GM23338 (cell line): ENCODE measurements at places on chromosomes 5 and 9. TPM values are rescaled to one million over a fixed set of nuclear protein-coding genes. Genes with fewer than 3 reads are reported as not detected.

DNA sequence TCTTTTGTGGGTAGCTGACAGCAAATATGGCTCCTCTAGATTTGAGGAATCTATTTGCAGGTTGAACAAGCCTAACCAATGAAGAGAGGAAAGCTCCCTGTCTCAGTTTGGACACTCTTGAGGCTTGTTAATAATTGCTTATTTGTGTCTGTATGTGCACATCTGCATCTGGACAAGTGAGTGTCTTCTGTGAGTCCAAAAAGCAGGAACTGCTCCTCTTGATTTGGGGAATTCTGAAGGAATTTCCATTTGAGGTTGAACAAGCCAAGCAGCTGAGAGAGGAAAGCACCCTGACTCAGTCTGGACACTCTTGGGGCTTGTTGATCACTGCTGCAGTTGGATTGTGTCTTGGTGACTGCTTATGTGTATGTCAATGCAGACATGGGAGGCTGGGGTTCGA lies 211.6 kb downstream of the DTWD2 start:
- DNase-seq, result no peak

GRCh38 chr5:4584982-4585381 lies 555.1 kb upstream of the ADAMTS16 start:
- no peak for DNase-seq

ACSL6 gene
- total RNA-seq, result 3.6 and 4.6 TPM in 2 replicates

DNA sequence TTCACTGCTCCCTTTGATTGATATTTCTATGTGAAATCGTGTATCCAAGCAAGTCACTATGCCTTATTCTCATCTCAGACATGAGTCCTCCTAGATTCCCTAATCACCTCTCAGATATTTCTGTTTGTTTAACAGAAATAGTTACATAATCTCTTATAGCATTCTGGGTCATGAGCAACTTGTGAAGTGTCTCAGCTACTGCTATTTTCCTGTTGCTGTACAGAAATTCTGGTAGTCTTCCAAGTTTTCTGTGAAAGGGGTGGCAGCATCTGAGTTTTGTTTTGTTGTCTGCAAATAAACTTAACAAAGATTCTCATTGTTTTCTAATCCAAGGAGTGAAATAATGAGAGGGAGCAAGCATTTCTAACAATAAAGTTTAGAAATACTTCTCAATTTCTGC lies 256.9 kb upstream of the ST8SIA4 start:
- no peak for DNase-seq

DNA sequence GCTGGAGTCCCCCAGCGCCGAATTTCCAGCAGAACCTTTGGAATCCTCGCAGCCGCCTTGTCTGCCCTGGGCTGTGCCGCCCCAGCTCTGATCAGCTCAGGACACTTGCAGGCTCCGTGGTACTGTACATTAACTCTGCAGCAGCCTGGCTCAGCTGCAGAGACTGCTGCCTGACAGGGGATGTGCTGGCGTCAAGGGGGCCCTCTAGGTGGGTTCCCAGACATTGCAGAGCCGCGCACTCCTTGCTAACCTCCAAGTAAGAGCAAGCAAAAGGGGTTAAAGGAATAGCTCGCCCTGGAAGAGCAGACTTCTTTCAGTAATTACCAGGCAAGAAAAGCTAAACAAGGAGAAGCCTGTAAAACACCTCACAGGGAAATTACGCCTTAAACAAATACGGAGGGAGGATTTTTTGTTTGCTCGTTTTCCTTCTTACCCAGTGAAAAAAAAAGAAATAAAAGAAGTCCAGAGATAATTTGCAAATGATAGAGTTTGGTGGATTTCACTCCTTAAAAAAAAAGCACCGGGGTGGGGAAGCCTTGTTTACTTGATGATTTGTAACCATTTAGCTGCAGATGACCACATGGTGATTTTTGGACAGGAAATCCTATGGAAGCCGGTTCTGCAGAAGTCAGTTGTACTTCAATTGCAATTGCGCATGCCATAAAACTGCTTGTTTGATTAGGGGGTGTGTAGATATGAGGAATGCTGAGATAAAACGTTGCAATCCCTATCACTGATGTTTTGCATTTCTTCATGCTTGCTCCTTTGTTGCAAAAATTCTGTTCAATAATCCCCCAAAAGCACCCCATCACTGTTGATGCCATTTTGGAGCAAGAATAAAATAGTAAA lies 305.8 kb downstream of the PDE4D start:
- peak; percentile 88 for DNase-seq

DNA sequence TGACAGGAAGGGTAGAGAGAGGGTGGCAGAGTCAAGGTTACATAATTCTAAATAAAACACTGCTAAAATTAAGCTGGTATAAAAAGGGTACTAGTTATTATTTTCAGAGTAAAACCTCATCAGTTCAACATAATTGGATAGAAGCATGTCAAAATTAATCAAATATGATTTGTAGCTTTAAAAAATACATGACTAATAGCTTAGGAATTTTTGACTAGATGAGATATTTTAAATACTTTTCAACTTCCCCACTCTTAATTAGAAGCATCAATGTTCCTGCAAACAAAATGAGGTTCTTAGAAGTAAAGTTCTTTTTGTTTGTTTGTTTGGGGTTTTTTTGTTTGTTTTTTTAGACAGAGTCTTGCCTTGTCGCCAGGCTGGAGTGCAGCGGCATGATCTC lies 29.1 kb downstream of the HTR4 start:
- DNase-seq, result no peak

- DNase-seq, result no peak
These were observed 10.3 kb downstream of the CETN3 start for GRCh38 chr5:90399251-90399650.

ADAMTS16 gene
- total RNA-seq, result 14.3 and 15.4 TPM in 2 replicates

GRCh38 chr5:157245886-157246285 lies 20.0 kb upstream of the CYFIP2 start:
- DNase-seq, result no peak

GRCh38 chr5:91179018-91179417 lies 204.1 kb downstream of the ARRDC3 start:
- no peak for DNase-seq

SPEF2 gene
- total RNA-seq, result 0.17 and 7.4 TPM in 2 replicates

CDH9 gene
- total RNA-seq, result 0.31 TPM in 1 of 2 replicates, not detected in the other

GRCh38 chr9:101427957-101428655 lies 7.5 kb downstream of the ALDOB start:
- no peak for DNase-seq

DNA sequence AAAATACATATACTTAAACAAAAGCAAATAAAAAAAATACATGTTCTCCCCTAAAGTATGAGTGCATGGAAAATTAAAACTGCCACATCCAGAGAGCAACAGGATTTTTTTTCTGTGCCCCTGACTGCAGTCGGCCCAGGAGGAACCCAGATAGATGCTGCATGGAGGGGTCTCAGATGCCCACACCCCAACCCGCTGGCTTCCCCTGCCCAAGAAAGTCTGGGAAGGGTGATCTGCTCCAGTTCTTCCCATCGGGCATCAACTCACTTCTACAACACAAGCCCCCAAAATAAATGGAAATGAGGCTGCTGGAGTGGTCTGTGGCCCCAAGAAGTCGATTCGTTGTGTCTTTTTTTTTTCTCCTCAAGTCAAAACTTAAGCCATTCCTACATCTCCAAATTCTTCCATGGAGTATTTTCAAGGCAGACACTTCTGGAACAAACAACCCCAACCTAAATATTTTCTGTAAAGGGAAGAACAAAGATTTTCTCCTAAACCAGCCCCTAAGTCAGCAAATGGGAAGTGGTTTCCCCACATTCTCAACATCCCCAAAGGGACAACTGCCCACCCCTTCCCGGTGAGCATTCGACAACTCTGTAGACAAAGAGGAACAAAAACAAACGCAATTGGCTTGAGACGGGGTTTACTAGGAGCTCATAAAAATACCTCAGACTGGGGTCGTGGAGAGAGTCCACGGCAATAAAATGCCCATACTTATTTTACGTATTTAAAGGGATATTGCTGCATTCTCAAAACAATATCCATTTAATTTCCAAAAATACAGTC lies 46.7 kb downstream of the ROR2 start:
- DNase-seq, result no peak

DNA sequence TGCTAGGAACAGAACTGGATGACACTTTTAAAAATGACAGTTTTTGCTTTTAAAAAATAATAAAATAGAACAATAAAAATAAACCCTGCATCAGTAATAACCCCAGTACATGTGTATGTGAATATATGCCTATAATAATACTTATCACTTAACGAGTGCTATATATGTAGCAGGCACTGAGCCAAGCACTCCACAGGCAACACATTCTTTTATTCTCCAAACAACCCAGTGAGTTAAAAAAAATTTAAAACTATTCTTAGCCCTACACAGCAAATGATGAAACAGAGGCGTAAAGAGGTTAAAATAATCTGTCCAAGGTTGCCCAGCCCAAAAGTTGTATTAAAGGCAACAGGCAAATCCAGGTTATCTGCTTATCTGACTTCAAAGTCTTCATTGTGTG lies 124.5 kb upstream of the SMIM23 start:
- DNase-seq, result no peak

GRCh38 chr9:131624636-131625507 lies 79.5 kb downstream of the PRRT1B start:
- DNase-seq, result no peak

MEIKIN gene
- not detected in 2 replicates for total RNA-seq

GRCh38 chr9:116837018-116837989 lies 150.2 kb downstream of the TRIM32 start:
- DNase-seq, result peak; percentile 28

DNA sequence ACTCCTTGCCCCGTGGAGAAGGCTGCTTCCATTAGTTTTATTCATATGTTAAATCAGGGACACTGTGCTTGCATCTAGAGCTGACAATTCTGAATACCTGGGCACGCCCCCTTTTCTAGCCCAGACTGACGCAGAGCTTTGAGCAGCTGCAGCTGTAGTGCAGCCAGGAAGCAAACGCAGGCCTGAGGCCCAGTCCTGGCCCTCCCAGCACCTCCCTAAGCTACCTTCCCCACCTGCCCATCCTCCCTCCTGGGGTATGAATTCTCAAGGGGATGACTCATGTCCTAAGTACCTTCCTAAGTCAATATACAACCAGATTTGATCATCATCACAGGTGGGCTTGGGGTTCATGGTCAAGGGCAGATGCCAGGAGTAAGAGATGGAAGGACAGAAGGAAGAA lies 3.5 kb downstream of the PHF19 start:
- DNase-seq, result peak; percentile 97

ZCCHC9 gene
- 30.4 and 31.1 TPM in 2 replicates for total RNA-seq

DPH7 gene
- 53.7 and 68.8 TPM in 2 replicates for total RNA-seq

CMYA5 gene
- total RNA-seq, result 0.49 and 1.2 TPM in 2 replicates

ST8SIA4 gene
- 0.28 and 1.3 TPM in 2 replicates for total RNA-seq

- DNase-seq, result no peak
These were observed 156.4 kb downstream of the EFNA5 start for GRCh38 chr5:107514305-107514704.

BTNL8 gene
- 0.85 TPM in 1 of 2 replicates, not detected in the other for total RNA-seq

DNA sequence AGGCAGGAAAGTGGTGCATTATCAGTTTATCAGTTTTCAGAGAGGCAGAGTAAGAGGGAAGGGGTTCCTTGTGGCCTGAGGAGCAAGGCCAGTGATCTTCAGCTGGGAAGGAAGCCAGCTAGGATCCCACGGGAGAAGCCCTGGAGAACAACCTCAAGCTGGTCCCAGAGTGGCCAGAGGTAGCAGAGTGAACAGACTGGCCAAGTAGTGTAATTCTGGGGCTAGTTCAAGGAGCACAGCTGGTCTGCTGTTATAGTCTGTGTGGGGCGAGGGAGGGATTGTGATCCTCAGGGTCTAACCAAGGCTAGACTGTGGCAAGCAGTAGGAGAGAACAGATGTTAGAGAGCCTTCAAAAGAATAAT lies 164.6 kb downstream of the CARTPT start:
- DNase-seq, result no peak

DNA sequence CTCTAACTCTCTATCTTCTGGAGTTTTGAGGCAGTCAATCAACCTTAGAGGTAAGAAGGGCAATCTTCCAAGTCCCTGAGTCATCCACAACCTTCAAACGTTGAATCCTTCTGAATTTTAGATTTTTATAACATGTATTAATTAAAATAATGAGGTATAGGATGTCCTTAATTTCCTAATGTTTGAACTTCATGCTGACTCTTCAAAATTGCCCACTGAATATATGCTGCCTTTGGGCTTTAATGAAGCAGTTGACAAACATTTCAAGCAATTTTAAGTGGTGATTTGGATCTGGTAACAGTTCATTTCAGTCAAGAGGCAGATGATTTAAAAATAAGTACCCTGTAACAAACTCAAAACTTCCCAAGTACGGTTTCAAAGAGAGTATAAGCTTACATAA lies 26.0 kb downstream of the ERP44 start:
- DNase-seq, result no peak

DNA sequence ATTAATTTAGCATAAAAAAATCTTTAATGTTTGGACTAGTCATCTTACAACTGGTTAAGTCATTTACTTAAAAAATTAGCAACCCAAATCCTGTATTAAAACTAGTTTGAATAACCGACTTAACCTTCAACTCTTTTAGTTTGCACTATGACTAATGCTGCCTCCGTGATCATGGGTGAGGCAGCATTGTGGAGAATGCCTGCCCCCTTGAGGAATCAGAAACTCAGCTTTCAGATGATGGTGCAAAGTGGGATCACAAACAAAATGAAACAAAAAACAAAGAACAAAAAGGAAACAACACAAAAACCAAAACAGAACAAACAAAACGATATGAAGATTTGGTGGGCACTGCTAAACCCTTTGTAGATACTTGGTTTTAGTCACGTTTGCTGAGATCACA lies 127.0 kb upstream of the PALM2AKAP2 start:
- DNase-seq, result peak; percentile 53

PCDHGC5 gene
- total RNA-seq, result 0.54 and 1.5 TPM in 2 replicates

- no peak for DNase-seq
These were observed 42.3 kb downstream of the CAMK4 start for GRCh38 chr5:111266491-111266890.

QRFP gene
- not detected in 2 replicates for total RNA-seq

HOMER1 gene
- 45.1 and 46.3 TPM in 2 replicates for total RNA-seq

DNA sequence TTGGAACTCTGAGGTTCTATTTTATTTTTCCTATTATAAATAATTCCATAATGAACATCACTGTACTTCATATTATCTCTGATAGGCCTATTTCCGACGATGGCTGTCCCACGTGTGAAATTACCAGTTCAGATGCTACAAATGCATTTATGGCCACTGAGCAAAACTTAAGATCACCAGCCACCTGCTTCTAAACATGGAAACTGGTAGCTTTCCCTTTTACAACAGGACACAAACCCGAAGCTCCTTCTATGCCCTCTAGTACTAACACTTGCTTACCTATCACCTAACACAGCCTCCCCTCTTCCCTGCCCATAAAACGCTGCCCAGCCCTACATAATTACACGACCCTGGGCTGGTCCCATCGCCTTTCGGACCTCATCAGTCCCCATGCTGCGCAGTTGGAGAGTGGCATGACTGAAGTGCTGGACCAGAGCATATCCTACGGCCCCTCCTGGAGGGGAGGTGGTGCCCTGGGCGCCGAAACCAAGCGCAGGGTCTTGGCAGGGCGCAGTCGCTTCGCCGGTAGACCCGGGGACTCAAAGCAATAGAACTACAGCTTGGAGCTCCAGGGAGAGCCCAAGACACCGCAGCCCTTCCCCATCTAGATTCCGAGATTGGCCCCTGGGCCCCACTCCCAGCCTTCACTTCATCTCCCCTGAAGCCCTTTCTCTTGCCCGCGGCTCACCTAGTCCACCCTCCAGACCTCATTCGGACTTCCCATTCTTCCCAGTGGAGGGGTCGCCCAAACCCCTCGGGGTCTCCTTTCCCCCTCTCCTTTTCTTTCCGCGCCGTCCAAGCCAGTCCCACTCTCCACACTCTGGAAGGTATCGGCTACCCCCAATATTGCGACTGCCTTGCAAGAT lies 1.0 kb upstream of the SAP30L start:
- peak; percentile 60 for DNase-seq

GRCh38 chr5:1349246-1349645 lies 4.3 kb upstream of the CLPTM1L start:
- no peak for DNase-seq
